ENCODE measurements at places on chromosomes 5 and 9. TPM values are rescaled to one million over a fixed set of nuclear protein-coding genes. Genes with fewer than 3 reads are reported as not detected.
A peak's percentile ranks its signal among the peaks of the same experiment; 100 is the strongest.

ACTBL2 gene
- polyA plus RNA-seq: not detected

FCHO2 gene
- polyA plus RNA-seq: 5.4 TPM

PCDHB12 gene
- polyA plus RNA-seq: not detected

C5orf52 gene
- polyA plus RNA-seq: not detected

GRCh38 chr5:139294374-139295165 lies 1.0 kb downstream of the MATR3 start:
- H3K4me3 ChIP-seq: peak overlapping the region; percentile 88
- H3K27ac ChIP-seq: peak overlapping the region; percentile 99
- H3K4me1 ChIP-seq: peaks cover 17% of the 10 kb centered on the region

DNA sequence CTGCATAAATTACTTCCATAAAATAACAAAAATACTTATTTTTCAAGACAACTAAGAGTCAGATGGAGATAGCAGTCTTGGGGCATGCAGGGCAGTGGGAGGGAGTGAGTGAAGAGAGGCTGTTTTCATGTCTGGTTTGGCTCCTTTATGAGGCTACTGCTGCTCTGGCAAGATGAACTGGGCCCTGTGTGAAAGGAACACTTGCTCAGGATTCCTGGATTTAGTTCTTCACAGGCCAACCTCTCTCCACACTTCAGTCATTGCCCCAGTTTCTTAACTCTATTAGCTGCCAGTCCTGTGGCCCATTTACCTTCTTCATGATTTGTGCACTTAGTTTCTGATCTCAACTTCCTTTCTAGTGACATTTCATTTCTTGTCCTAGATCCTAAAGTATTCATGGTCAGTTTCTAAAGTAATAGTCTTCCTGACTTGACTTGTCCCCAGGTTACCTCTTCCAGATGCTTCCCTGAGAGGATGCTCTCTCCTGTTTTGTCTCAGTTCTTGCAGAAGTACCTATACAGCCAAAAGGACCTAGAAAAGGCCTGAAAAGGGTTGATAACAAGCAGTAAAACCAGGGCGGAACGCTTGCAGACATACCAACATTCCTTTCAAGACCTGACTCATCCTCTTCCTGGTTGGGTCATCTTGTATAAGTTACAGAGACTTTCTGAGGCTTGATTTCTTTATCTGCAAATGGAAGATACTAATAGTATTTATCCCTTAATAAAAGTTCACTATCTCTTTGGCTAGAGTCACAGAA lies 77.0 kb upstream of the ZFAND5 start:
- peaks cover 7% of the 10 kb centered on the region for H3K27me3 ChIP-seq
- no peak overlapping the region for H3K27ac ChIP-seq
- no peaks in the 10 kb centered on the region for H3K36me3 ChIP-seq
- no peaks in the 10 kb centered on the region for H3K4me1 ChIP-seq
- no peak overlapping the region for H3K4me3 ChIP-seq

- peaks cover 26% of the 10 kb centered on the region for H3K4me1 ChIP-seq
- peak overlapping the region; percentile 75 for H3K4me3 ChIP-seq
- H3K27ac ChIP-seq: peak overlapping the region; percentile 98
- peaks cover 49% of the 10 kb centered on the region for H3K36me3 ChIP-seq
These were observed 1.1 kb downstream of the SLC35A4 start for GRCh38 chr5:140565780-140566095.

GRCh38 chr5:134106991-134107701 lies 7.3 kb upstream of the TCF7 start:
- H3K27ac ChIP-seq: no peak overlapping the region
- no peak overlapping the region for H3K4me3 ChIP-seq
- H3K27me3 ChIP-seq: no peaks in the 10 kb centered on the region
- peaks cover 6% of the 10 kb centered on the region for H3K4me1 ChIP-seq

GRCh38 chr5:89349246-89349980 lies 466.4 kb upstream of the MEF2C start:
- no peaks in the 10 kb centered on the region for H3K4me1 ChIP-seq
- H3K4me3 ChIP-seq: no peak overlapping the region
- H3K27me3 ChIP-seq: no peaks in the 10 kb centered on the region
- no peak overlapping the region for H3K27ac ChIP-seq
- DNase-seq: no peak
